HFFc6 (cell line): ENCODE measurements at places on chromosomes 4 and X.

GRCh38 chr4:609400-610050 lies 15.8 kb upstream of the PDE6B start:
- DNase-seq, result no peak

- no peak for DNase-seq
Measured at GRCh38 chr4:37461801-37462200, 217.3 kb downstream of the NWD2 start.

DNA sequence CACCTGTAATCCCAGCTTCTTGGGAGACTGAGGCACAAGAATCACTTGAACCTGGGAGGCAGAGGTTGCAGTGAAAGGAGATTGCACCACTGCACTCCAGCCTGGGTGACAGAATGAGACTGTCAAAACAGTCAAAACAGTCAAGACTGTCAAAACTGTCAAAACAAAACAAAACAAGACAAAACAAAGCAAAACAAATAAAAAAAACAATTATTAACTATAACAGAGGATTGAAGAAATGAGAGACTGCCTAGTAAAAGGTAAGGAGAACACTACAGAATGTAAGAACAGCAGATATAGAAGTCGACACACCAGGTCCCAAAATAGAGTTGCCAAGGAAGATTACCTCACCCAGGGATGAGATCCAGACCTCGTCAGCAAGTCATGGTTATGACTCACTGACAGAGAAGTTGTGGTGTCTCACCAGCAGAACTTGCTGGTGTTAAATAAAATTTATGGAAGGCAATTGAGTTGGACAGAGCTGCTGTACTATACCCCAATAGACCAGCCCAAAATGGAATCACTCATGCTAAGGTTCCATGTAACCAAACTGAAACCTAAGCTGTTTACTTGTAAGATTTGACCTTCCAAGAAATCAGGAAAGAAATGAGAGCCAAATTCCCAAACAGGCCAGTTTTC lies 32.1 kb upstream of the GK start:
- peak; percentile 82 for DNase-seq

DNA sequence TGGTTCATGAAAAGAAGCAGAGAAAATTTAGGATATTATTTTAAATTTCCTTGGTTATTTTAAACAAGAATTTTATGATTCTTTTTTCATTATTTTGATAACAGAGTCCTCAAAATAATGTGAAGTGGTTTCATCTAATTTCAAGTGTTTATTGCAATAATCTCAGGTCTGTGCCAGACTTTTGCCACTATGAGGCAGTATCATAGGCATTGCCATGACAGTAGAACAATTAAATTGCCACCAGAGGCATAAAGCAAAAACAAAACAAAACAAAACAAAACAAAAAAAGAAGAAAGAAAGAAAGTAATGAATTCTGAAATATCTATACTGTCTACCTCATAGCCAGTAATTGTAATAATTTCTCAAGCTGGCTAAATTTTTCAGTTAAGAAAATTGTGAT lies 739.2 kb downstream of the KCTD8 start:
- no peak for DNase-seq

DNA sequence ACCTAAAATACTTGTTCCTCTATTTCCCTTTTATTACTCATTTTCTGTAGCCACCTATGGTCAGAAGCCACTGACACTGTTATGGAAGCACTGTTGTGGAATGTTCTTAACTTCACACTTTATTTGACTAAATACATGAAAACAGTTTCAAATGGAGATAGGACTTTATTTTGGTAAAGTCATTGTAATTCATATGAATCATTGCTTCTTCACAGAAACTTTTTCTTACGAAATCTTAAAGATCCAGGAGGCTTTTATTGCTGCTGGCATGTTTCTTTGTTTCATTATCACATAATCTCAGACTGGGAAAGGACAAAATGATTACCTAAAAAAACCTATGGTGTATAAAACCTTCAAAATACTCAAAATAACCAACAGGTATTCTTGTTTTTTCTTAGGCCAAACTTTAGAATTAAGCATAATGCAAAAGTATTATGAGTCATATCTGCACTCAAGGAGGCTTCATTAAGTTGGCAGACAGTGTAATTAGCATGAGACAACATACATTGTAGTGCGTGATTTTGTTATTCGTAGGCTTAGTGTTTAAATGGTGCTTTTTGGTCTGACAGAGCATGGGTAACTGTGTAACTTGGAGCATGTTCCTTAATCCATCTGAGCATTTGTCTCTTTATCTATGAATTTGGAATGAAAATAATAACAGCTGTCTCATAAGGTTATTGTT lies 58.0 kb downstream of the SH3BGRL start:
- DNase-seq, result peak; percentile 25

DNA sequence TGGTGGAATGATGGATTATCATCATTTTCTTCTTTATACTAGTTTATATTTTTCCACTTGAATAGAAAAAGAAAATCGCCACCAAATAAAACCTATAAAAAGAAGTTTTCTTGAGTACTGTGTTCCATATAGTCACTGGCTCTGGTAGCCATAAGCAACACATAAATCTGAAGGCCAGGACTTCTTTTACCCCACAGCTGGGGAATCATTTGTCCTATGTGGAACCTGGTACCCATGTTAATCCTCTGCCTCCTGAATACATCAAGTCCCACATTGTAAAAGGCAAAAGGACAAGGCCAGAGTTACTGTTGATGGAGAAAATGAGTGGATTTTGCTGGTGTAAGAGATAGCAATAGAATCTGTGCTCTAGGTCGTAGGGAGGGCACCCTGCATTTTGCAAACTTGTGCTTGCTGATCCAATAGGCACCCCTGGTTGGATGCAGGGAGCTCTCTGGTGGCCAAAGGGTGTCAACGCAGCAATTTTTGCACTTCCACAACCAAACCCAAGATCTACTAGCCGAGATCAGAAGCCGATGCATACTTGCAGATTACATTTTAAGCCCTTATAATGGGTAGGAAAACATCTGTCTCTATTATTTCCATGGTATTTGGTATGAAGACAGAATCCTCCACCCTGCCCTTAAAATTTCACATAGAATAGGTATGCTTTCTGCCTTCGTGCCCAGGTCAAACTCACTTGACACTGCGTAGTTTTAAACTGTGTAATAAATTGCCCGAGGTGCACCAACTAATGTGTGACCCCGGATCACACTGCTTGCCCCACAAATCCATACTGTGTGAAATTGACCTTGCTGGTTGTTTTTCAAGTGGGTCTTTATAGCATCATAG lies 146.2 kb upstream of the SCML1 start:
- peak; percentile 58 for DNase-seq

DNA sequence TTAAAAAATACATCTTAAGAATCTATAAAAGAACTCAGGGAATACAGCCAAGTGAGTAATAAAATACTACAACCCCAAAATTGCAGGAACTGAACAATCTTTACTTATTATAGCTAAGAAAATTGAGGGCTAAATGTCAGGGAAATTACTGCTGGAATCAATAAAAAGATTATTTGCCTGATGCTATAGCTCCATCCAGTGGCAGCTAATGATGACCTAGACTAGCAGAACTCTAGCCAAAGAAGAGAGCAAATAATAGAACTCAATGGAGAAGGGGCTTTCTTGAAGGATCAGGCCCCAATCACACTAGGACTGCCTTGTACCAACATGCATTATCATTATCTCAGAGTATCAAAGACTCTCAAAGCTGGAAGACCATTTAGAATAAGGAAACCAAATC lies 85.0 kb upstream of the FAM241A start:
- peak; percentile 51 for DNase-seq

- DNase-seq, result no peak
Measured at GRCh38 chr4:140113653-140114052, 40.3 kb downstream of the MAML3 start.

GRCh38 chr4:987624-988513 lies 1.0 kb downstream of the IDUA start:
- peak; percentile 81 for DNase-seq

DNA sequence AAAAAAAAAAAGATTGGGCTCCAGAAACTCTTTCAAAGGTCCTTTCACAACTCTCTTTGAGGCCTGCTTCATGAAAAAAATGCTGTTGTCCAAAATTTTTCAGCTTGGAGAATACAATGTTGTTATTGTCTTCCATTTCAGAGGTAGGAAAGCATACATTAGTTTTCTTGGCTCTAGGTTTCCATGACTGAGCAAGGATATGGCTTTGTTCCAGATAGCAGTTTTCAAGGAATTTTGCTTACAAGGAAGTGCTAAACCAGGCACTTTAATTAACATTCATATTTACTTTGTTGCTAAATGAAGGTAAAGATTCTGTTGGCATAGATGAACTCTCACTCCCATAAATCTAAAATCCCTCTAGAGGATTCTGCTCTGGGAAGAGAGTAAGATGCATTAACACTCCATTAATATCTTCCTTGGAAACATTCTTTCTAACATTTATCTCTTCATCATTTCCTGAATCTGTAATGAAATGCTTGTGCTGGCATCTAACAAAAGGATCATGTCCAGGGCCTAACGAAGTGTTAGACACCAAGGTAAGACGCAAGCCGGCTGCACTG lies 118.4 kb downstream of the COL25A1 start:
- DNase-seq, result no peak

DNA sequence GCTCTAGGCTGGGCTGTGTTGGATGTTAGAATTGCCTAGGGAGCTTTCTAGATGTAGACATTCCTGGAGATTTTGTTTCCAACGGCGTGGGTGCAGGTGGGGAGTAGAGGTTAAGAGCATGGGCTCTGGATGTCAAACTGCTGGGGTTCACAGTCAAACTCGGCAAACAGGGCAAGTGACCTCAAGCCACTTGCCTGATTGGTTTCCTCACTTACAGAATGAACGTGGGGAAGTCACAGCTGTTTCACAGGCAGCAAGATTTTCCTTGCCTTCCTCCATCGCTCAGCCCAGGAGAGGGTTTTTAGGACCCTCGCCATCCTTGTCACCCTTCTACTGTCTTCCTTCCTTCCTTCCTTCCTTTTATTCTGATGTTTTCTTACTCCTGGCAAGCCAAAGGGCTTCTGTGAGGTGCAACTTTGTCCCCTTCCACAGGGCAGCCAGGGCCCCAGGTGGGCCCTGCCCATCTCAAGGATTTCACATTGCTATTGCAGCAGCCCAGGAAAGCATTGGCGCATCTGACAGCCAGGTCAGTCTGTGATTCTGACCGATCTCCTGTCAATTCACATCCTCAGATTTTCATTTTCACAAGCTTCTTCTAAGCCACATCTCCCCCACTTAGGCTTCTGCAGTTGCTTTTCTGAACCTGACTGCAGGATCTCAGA lies 7.0 kb downstream of the RTL5 start:
- no peak for DNase-seq

DNA sequence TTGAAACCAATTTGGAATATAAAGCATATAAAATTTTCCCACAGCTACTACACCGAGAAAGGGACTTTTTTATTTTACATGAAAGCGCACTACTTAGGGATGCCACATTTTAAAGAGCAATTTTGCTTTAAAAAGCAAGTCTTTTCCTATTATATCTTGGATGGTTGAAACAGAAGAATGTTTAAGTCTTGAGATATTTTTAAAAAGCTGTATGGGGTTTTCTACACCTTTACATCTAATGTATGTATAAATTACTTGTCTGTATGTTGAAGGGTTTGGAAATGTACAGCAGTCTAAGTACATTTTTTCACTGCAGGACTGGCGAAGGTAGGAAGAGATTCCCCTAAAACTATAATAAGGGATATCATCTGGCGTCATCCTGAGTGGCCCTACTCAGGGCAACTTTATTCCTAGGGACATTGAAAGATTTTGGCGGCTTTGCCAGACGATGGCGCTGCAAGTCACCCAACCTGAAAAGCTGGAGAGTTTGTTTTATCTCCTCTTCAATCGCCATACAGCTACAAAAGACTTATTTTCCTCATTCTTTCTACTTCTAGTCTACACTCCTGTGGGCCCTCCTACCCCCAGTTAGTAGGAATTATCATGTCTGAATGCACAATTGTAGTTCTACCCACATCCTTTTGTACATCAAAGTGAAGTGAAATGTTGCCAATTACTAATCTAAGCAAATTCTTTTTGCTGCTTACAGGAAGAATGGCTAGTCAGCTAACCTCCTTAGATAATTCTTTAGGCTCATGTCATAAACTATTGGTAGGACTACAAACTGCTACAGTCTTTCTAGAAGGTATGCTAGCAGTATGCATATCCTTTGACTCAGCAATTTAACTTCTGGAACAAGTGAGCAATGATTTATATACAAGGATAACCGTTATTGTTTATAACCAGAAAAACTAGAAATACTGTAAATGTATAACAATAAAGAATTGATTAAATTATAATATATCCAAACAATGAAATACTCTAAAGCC lies 782 bp upstream of the NEK1 start:
- DNase-seq, result peak; percentile 81

GRCh38 chr4:128979934-128980333 lies 113.4 kb downstream of the SCLT1 start:
- DNase-seq, result peak; percentile 73

DNA sequence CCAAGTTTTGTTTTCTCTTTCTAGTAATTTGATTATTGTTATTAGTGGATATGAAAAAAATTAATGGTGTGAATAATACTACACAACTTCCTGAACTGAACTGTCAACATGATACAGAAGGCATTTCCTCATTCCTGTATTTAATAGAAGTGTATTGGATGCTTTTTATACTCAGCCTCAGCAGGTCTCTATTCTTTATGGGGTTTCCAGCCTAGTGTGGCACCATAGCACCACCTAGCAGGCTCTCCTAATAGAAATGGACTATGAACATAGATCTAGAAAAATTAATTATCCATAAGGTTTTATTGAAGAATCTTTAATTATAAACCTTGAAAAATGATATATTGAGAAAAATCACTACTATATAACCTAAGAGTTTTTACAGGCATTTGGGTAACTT lies 52.4 kb downstream of the GLRB start:
- peak; percentile 43 for DNase-seq

GRCh38 chr4:84336964-84337705 lies 162.0 kb downstream of the NKX6-1 start:
- no peak for DNase-seq

GRCh38 chr4:153825691-153826090 lies 36.8 kb upstream of the SFRP2 start:
- no peak for DNase-seq

GRCh38 chr4:71586087-71586763 lies 197.7 kb downstream of the GC start:
- no peak for DNase-seq

DNA sequence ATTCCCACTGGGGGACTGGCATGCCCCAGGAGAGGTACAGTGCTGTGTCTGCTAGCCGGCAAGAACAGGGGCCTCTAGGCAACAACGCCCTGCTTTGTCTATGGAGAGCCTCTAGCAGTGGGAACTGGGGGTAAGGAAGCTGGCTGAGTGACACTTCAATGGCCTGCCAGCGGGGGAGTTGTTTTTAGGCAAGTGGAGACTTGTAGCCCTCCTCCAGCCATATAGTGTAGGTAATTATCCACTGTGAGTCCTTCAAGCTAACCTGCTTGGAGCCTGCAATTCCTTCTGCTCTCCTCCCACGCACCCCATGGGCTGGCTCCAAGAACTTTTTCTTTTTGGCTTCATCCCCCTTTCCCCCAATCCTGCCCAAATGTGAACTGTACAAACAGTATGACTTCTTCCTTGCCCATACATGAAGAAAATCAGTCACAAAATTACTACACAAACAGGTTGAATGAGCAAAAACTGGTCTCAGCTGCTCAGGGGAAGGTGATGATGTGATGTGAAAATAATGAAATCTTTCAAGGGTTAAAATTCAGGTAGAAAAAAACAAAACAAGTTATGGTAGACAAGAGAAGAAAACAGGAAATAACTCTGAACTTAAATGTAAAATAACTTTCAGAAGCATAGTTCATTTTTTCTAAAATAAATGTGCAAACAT lies 33.1 kb downstream of the LEF1 start:
- no peak for DNase-seq

GRCh38 chrX:100673397-100673953 lies 29.5 kb downstream of the SRPX2 start:
- DNase-seq, result peak; percentile 67
